NCI-H524 treated with DMSO at 0.1 percent for 48 hours (cell line): ENCODE measurements at places on chromosomes 12 and 14.

GRCh38 chr12:77133566-77133965, 68.2 kb upstream of the E2F7 start:
- no peak for DNase-seq

GRCh38 chr14:69044296-69044695, 65.2 kb upstream of the ACTN1 start:
- no peak for DNase-seq

- no peak for DNase-seq
These were observed 10.0 kb downstream of the SPRING1 start for GRCh38 chr12:116727891-116728290.

GRCh38 chr12:15863372-15863771, 18.8 kb upstream of the STRAP start:
- DNase-seq: no peak

DNA sequence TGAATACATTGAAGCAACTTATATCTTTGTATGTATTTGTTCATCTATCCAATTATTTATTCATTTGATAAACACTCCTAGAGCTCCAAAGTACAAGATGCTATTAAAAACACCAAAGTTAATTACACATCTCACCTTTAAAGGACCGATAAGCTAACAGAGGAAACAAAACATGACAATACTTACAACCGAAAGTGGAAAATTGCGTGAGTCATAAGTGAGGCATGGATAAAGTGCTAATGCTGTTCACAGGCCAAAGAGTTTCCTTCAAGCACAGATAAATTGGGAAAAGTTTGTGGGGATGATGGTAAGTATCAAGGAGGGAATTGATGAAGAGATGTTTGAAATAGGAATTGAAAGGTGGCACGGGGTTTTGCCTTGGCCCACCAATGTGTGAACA, 172.8 kb upstream of the KITLG start:
- no peak for DNase-seq

DNA sequence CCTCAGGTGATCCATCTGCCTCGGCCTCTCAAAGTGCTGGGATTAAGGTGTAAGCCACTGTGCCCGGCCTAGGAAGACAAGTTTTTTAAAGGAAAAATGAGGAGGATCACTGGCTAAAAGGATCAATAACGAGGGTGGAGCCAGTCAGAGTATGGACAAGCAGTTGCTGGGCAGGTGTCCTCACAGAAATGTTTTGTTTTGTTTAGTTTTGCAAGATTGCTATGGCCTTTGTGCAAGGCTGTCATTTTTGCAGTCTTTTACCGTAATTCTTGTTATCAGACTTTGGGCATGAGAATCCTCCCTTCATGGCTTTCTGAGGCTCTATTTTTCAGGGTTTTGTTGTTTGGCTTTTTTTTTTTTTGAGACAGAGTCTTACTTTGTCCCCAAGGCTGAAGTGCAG, 11.9 kb upstream of the METAP2 start:
- DNase-seq: no peak
